Stimulated activated CD4-positive, alpha-beta T cell treated with anti-CD3 and anti-CD28 coated beads, Interleukin-15, amount 100 ng/mL, for 48 hours (primary cell): ENCODE measurements at places on chromosomes 16 and 17.

DNA sequence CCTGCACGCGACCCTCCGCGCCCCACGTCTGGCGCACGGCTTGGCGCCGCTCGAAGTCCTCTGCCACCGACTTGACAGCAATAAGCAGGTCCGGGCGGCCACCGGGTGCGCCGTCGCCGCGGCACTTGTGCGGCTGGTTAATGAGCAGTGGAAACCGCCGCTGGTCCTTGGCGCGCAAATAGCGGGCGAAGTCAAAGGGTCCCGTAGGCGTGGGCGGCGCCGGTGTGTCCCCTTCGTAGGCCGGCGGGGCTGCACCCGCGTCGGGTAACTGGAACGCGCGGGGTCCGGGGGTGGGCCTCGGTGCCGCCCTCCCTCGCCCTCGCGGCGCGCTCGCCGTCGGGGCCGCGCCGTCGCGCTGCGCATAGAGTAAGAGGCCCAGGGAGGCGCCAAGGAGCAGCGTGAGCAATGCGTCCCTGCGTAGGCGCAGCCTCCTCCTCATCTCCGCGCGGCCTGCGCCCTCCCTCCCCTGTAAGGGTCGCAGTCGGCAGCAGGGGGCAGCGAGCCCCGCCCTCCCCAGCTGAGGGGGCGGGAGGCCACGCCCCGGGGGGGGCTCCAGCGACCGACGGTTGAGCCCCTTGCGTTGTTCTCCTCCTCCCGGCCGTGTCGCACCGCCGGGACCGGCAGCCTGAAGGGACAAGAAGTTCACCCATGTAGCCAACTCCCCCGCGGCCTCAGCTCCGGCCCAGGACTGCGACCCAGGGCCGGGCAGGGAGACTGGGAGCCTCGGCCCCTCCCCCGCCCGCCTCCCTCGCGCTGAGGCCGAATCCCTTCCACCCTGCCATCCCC, 558 bp downstream of the B3GNT9 start:
- no peak for DNase-seq

GRCh38 chr17:4549781-4550533, 5.2 kb downstream of the MYBBP1A start:
- no peak for DNase-seq

DNA sequence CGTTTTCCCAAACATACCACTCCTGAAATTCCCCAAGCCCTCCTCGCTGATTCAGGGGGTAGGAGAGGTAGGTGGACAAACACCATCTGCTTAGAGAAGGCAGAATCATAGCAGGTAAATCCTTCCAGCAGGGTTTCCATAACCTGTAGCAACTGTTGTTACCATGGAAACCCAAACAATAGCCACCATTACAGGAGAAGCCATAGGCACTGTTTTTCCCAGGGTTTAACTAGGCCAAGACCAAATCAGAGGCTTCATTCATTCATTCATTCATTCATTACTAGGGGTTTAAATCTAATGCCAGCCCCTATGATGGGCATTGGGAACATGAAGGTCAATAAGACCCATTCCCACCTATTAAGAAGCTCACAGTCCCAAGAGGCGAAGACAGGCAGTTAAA, 25.5 kb upstream of the CIITA start:
- DNase-seq: no peak

GRCh38 chr17:48478224-48479013, 48.4 kb upstream of the SKAP1 start:
- peak; percentile 26 for DNase-seq

GRCh38 chr16:57591086-57591869, 37.2 kb upstream of the ADGRG1 start:
- DNase-seq: peak; percentile 75

DNA sequence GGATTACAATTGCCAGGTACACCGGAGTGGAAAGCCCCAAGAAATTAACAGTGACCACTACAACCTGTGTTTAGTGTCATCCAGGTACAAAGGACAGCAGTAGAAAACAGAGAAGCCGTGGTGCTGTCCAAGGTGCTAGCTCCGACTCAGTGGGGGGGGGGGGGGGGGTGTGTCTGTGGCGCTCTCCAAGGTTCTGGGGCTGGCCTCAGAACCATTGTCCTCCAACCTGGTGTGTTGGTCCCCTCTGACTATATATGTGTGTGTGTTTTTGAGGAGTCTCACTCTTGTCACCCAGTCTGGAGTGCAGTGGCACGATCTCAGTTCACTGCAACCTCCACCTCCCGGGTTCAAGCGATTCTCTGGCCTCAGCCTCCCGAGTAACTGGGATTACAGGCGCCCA, 5.8 kb upstream of the ZNF23 start:
- no peak for DNase-seq

- DNase-seq: no peak
Observed at GRCh38 chr17:60086818-60087591, 8.3 kb upstream of the HEATR6 start.

DNA sequence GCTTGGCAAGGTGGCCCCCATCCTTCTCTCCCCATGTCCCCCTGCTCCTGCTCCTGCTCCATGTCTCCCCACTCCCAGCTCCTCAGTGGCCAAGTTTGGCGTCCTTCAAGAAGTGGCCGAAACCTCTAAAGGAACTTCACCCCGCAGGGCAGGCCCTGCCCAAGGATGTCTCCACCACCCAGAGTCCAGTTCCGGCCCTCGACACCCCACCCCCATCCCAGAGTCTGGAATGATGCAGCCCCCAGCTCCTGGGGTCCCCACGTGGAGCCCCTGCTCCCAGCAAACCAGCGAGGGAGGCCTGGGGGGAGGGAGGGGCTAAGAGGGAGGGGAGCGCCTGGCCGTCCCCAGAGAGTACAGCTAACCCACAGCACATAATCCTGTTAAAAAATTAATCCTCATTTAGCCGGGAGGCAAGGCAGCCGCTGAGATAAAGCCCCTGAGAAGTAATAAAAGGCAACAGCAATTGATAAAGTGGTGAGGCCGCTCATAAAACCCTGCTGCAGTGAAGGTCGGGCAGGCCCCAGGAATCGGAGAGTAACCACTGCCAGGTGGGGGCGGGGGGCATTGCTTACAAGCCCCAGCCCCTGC, 9.9 kb upstream of the ENPP7 start:
- no peak for DNase-seq

- no peak for DNase-seq
Observed at GRCh38 chr16:21985524-21985923, 15.4 kb downstream of the PDZD9 start.

GRCh38 chr16:27174007-27174406, 29.3 kb upstream of the KDM8 start:
- DNase-seq: peak; percentile 28

DNA sequence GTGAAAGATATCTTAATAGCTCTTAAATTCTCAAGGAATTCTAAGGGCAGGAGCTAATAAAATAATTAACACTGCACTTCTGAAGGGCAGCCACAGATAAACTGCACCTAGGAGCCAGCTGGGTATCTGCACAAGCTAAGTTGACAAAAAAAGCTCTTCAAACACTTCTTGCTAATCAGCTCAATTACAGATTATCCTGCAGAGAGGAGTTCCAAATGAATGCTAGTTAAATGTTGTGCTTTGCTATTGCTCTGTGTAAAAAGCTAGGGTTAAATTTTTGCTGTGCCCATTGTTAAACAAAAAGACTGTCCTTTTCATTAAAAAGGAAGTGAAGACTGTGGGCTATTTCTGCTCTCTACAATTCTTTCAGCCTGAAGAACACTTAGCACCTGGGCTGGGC, 158.5 kb upstream of the SHISA6 start:
- no peak for DNase-seq

- DNase-seq: no peak
Observed at GRCh38 chr17:74123350-74123749, 80.1 kb upstream of the RPL38 start.

DNA sequence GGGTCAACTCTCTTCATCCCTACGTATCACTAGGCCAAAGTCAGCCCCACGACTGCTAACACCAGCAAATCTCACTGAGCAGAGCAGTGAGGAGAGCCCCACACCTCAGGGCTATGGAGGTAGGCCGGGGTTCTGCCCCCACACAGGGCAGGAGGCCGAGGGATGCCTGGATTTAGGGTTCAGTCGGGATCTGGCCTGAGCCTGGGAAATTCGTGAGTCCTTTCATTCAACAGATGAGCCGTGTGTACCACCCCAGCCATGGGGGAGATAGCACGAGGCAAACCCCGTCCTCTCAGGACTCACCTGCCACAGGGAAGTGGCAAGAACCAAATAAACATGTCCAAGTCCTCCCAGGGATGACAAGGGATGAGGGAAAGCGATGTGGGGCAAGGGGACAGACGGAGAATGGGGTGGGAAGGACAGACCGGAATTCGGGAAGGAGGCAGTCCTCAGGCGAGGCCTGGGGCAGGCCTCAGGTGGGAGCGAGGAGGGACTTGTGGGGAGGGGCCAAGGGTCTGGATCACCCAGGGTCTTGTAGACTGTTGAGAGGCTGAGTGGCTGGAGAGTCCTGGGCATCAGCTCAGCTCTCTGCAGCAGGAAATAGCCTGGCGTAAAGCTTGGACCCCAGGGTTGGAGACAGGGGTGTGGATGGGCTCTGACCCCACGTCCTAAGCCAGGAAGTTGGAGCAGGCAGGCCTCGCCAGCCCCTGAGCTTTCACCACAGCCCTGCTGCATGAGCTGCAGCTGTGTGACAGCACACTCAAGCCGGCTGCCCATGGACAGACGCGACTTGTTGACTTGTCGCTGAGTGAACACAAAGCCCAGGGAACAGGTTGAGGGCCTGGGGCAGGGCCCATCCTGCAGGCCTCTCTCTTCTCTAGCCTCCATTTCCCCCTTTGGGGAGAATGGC, 7.9 kb upstream of the FAM83G start:
- no peak for DNase-seq

- no peak for DNase-seq
Observed at GRCh38 chr16:89678258-89678657, 8.2 kb upstream of the CDK10 start.

GRCh38 chr16:18834864-18835263, 33.5 kb upstream of the ARL6IP1 start:
- DNase-seq: no peak

- no peak for DNase-seq
Observed at GRCh38 chr17:27895123-27895895, 2.1 kb upstream of the LYRM9 start.

GRCh38 chr16:66919569-66920298, 1.0 kb upstream of the CDH16 start:
- DNase-seq: no peak

DNA sequence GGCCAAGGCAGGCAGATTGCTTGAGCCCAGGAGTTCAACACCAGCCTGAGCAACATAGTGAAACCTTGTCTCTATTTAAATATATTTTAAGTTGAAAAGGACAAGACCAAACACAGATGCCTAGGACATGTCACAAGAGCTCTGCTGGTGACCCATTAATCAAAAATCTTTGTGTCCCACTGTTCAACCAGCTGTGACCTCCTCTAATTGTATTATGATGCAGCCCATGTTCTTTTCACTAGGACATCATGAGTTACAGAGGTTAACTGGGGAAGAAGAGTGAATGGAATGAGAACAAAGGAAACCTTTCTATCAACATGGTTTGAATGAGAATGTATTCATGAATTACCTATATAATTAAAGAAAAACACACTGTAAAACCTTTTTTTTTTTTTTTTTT, 7.0 kb downstream of the EFTUD2 start:
- no peak for DNase-seq

GRCh38 chr17:19539040-19539399, 5.4 kb downstream of the SLC47A1 start:
- DNase-seq: no peak

DNA sequence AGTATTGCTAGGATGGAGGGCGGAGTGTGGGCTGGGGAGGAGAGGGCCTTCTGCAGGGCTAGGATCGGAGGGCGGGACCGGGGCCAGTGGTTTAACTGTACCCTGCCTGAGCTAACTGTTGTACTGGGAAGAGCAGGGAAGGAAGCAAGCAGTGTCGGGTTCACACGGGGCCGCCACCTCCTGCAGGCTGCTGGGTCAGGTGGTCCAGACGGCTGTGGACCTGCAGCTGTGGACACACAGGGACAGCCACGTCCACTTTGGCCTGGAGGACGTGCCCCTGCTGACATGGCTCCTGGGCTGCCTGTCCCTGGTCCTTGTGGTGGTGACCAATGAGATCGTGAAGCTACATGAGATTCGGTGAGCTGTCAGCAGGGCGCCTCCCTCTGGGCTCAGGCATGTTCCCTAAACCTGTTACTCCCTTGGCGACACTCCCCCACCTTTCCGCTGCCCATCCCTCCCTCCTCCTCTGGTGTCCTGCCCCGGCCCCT, 16.6 kb downstream of the CASKIN2 start:
- DNase-seq: no peak

DNA sequence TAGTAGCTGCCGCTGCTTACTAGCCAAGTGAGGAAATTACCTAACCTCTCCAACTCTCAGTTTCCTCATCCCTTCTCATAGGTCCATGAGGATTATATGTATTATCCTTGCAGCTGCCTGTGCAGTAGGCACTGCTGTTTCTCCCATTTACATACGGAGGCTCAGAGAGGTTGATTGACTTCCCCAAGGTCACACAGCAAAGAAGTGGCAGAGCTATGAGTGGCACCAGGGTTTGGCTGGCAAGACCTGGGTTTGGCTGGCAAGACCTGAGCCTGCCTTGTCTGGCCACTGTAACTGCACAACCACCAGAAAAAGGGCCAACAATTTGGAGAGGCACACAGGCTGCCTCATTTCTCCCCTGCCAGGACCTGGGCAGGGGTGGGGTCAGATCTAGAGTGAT, 2.5 kb upstream of the NDRG4 start:
- no peak for DNase-seq

DNA sequence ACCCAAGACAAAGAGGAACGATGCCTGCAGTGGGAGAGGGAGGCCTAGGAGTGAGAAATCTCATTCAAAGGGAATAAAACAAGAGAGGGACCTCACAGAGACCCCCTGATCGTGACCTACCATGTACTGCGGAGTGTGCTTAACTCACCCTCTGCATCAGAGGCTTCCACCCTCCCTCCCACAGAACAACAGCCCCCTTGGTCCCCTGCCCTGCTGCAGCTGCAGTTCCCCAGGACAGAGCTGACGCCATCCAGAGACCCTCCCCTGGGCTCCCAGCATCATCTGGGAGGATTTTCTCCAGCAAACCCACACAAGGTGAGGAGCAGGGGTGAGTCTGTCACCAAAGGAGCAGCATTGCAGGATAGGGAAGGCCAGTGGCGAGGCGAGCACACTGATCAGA, 39.8 kb downstream of the TLE7 start:
- no peak for DNase-seq
